ENCODE measurements at places on chromosomes 3 and 15. TPM values are rescaled to one million over a fixed set of nuclear protein-coding genes. Genes with fewer than 3 reads are reported as not detected.

The GP9 gene
- total RNA-seq: not detected

The COL8A1 gene
- 0.24 TPM for total RNA-seq

The SHC4 gene
- total RNA-seq: not detected

The GOLGA6A gene
- not detected for total RNA-seq

The FAM107A gene
- not detected for total RNA-seq

The EOMES gene
- 4.4 TPM for total RNA-seq

The IL12A gene
- 0.40 TPM for total RNA-seq

The SLC25A36 gene
- total RNA-seq: 65.4 TPM
